CD4-positive, alpha-beta T cell treated with Interleukin-6 at 100 ng/mL for 8 hours (primary cell): ENCODE measurements at places on chromosomes 11 and 22.

- no peak for DNase-seq
Observed at GRCh38 chr11:66674964-66675602, 2.6 kb downstream of the RBM4B start.

DNA sequence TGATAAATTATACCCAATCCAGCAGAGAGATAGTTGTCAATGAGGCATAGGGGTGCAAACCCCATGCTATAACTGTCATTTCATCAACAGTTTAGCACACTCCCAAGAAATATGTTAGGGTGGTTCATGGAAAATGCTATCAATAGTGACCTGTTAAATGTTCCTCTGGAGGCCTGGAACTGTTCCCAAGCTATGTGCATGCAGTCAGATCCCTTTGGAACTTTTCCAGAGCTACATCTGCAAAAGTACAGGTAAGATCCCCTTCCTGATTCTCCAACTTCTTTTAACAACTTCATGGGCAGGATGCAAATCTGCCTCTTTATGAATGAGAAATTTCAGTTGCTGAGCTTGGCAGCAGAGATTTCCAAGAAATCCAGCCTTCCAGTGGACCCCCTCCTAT is 27.2 kb downstream of the ABTB2 start:
- no peak for DNase-seq

DNA sequence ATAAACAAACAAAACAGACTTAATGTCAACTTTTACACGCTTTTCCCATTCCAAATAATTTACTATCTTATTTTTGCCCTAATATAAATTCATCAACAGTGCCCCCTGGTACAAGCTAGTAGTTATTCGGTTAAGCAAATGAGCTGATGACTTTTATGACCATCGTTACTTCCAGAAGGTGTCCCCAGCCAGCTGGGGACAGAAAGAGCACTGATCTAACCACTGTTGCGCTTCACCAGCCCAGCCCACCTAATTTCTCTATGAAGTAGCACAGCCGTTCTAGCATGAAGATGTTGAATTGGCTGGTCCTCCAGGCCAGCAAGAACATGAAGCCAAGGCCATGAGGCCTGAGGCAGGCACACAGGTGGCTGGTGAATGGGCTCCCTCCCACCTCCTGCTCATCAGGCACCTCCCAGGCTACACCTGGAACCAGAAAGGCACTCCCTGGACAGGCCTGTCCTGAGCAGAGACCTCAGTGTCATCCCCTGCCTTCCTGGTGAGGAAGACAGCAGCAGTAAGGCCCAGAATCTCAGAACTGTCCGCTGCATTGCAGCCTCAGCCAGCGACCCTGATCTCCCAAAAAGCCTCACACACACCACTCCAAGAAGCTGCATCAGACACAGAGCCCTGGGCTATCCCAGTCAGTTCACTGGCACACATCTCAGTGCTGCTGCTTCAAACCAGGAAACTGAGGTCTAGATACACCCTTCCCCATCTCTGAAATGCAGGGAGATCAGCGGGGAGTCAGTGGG is 12.9 kb downstream of the GNB1L start:
- no peak for DNase-seq

GRCh38 chr11:353179-353873 is 16.0 kb upstream of the B4GALNT4 start:
- DNase-seq, result no peak

GRCh38 chr11:131488238-131488637 is 117.8 kb downstream of the NTM start:
- no peak for DNase-seq

DNA sequence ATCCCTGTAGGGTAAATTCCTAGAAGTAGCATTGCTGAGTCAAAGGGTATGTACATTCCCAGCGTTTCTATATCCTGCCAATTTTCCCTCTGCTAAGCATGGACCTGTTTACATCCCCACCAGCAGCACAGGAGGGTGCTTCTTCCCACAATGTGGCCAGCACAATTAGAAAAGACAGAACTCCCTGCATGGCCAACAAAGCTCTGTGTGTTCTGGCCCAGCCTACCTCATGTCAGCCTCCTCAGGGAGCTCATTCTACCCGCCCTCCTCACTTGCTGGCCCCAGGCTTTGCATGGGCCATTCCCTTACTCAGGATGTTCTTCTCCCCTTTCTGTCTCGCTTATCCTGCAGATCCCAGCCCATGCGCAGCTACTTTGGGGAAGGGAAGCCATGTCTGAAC is 186.1 kb downstream of the DSCAML1 start:
- no peak for DNase-seq

- peak; percentile 88 for DNase-seq
Observed at GRCh38 chr22:20566420-20567260, 59.2 kb downstream of the MED15 start.

GRCh38 chr11:94537031-94537600 is 6.6 kb upstream of the FUT4 start:
- no peak for DNase-seq

- DNase-seq, result peak; percentile 40
Observed at GRCh38 chr22:49052023-49052538, 775.6 kb downstream of the BRD1 start.

GRCh38 chr11:104043142-104043541 is 6.7 kb downstream of the DDI1 start:
- DNase-seq, result no peak

- DNase-seq, result no peak
Observed at GRCh38 chr11:111521135-111521534, 6.6 kb downstream of the HOATZ start.

- no peak for DNase-seq
Observed at GRCh38 chr11:110028921-110029320, 64.3 kb upstream of the ZC3H12C start.
